ENCODE measurements at places on chromosomes 1 and 21.

GRCh38 chr1:99771513-99771918, 5.1 kb upstream of the FRRS1 start:
- no peak for DNase-seq

DNA sequence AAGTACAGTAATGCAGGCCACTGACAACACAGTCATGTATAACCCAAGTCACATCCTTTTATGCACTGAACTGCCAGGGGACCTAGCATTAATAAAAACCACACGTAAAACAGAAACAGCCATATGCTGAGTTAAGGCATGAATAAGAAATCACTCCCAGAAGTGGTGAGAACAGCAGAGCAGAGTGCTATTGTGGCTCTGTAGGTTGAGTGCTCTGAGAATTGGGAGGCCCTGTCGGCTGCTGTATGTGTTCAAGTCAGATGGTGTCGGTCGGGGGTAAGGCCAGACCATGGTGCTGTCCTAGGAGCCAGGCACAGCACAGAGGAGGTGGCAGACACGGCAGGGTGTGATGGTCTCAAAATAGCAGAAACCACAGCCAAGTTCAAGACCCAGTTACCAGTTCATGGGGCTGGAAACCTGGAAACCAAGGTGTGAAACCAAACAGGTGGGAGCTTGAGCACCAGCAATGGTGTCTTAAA, 126.6 kb upstream of the COA6 start:
- no peak for DNase-seq

DNA sequence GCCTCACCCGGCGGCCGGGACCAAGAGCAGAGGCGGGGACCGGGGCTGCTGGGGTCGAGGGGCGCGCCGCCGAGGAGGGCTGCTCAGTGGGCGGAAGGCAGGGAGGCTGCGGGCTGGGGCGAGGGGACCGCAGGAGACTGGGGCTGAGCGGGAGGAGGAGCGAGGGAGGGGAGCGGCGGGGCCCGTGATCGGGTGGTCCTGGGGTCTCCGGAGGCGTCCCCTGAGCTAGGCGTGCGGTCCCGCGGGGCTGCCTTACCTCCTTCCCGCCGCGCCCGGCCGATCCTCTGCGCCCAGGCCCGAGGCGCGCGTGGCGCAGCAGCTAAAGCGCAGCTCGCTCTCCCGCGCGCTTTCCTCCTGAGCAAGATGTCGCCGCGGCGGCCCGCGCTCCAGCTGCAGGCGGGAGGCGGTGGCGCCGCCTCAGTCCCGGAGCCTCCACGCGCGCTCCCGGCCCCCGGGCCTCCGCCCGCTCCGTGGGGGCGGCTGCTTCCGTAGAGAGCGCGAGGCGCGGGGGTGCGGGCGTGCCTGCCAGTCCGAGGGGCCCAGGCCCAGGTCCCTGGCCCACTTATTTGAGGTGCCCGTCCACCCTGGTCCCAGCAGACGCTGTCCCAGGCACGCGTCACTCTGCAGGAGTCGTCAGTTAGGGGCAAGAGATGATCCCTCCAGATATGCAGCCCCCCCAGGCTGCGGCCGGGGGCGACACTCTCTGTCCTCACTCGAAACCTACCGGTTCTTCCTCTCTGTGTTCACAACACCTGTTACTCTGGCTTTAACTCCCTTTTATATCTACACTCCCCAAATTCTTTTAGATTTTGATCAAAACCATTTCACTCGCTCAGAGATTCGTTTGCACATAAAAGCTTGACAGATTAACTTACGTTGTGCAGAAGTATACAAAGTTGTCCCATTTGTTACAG, at the start of gene CCSAP:
CCSAP (minus strand) TSS at position 392 of the 914 bp plus-strand sequence. CDS start 582 bp downstream, outside the sequence.
- DNase-seq = peak; percentile 60

DNA sequence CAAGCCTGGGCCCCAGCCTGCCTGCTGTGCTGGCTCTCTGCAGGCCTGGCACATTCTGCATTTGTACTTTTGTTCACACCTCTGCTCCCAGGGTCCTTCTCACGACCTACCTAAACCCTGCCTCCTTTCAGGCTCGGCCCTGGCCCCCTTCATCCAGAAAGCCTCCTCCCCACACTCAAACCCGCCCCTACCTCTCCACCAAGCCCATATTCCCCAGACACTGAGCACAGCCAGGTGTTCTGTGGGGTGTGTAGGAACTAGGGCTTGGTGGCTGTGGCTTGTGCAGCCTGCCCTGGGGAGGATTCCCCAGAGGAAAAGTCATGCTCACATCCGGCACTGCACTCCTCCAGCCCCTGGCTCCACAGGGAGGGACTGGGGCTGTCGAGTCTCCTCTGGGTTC, 8.2 kb upstream of the MIXL1 start:
- DNase-seq = no peak

Measured in T-helper 1 cell (primary cell).